CD8-positive, alpha-beta memory T cell (primary cell): ENCODE measurements at places on chromosomes 2 and 18. TPM values are rescaled to one million over a fixed set of nuclear protein-coding genes. Genes with fewer than 3 reads are reported as not detected.
A peak's percentile ranks its signal among the peaks of the same experiment; 100 is the strongest.

- DNase-seq: no peak
- H3K27ac ChIP-seq: no peak overlapping the region
- no peaks in the 10 kb centered on the region for H3K36me3 ChIP-seq
- no peaks in the 10 kb centered on the region for H3K27me3 ChIP-seq
- no peaks in the 10 kb centered on the region for H3K4me1 ChIP-seq
- H3K4me3 ChIP-seq: no peak overlapping the region
Measured at GRCh38 chr2:217163987-217164386, 304.1 kb upstream of the TNP1 start.

DNA sequence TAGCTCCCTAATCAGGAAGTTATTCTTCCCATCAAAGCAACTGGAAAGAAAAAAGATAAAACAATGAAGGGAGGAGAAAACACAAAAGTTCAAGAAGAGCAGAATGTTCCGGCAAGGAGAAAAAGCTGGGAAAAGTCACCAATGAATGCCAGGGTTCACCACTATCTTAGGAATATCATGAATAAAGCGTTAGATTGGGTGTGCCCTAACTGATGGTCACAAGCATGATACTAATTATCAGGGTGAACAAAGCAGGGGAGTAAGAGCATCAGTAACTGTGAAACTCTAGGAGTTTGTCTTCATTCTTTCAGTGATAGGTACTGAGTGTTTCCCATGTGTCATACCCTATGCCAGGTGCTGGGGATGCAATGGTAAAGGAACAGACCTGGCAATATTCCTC, 115.5 kb downstream of the ABCA12 start:
- H3K4me1 ChIP-seq: no peaks in the 10 kb centered on the region
- no peak overlapping the region for H3K4me3 ChIP-seq
- H3K27me3 ChIP-seq: no peaks in the 10 kb centered on the region

The ZNF892 gene
- total RNA-seq: 4.7 TPM

The ELAC1 gene
- 10.5 TPM for total RNA-seq

DNA sequence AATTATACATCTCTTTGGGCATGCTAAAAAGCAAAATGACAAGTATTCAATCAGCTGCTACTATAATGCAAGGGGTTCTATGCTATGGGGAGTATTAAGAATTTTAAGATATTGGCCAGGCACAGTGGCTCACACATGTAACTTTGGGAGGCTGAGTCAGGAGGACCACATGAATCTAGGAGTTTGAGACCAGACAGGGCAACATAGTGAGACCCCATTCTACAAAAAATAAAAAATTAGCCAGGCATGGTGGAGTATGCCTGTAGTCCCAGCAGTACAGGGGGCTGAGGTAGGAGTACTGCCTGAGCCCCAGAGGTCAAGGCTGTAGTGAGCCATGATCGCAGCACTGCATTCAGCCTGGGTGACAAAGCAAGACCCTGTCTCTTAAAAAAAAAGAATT, 5.5 kb upstream of the KIAA2012 start:
- H3K36me3 ChIP-seq: no peaks in the 10 kb centered on the region
- no peak overlapping the region for H3K4me3 ChIP-seq
- DNase-seq: no peak
- H3K4me1 ChIP-seq: no peaks in the 10 kb centered on the region
- H3K27me3 ChIP-seq: no peaks in the 10 kb centered on the region

- no peaks in the 10 kb centered on the region for H3K4me1 ChIP-seq
- H3K27me3 ChIP-seq: no peaks in the 10 kb centered on the region
- no peak overlapping the region for H3K27ac ChIP-seq
Measured at GRCh38 chr2:150274108-150274507, 213.4 kb downstream of the RND3 start.

GRCh38 chr18:52422985-52423601, 83.1 kb downstream of the DCC start:
- H3K36me3 ChIP-seq: no peaks in the 10 kb centered on the region
- no peak overlapping the region for H3K4me3 ChIP-seq
- no peaks in the 10 kb centered on the region for H3K4me1 ChIP-seq
- no peak overlapping the region for H3K27ac ChIP-seq

DNA sequence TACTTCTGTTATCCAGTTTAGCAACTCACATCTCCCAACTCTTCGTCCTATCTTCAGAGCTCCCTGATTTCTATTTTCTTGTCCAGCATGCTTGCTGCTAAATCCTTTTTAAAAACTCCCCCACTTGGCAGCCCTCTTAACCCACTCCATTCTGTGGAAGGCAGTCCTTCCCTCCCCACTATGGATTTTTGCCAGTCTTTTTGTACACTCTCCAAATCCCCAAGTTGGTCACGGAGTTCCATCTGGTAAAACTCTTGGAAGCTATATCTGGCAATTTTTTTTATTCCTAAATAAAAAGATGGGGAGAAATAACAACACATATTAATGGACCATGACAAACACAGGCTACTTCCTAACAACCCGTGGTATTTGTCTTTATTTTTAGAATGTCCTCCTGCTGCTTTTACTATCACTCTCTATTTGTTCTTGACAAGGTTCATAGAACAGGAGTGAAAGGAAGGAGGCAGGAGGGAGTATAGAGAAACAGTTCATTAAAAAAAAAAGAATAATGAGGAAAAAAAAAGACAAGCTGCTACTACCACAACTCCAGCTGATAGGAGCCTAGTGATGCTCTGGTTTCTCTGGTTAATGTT, 120.0 kb upstream of the THSD7B start:
- DNase-seq: no peak
- no peaks in the 10 kb centered on the region for H3K27me3 ChIP-seq
- no peak overlapping the region for H3K27ac ChIP-seq
- no peaks in the 10 kb centered on the region for H3K4me1 ChIP-seq
- H3K36me3 ChIP-seq: no peaks in the 10 kb centered on the region

- no peak for DNase-seq
- no peaks in the 10 kb centered on the region for H3K36me3 ChIP-seq
- no peak overlapping the region for H3K4me3 ChIP-seq
- no peak overlapping the region for H3K27ac ChIP-seq
Measured at GRCh38 chr2:203354966-203355365, 26.8 kb downstream of the ABI2 start.

DNA sequence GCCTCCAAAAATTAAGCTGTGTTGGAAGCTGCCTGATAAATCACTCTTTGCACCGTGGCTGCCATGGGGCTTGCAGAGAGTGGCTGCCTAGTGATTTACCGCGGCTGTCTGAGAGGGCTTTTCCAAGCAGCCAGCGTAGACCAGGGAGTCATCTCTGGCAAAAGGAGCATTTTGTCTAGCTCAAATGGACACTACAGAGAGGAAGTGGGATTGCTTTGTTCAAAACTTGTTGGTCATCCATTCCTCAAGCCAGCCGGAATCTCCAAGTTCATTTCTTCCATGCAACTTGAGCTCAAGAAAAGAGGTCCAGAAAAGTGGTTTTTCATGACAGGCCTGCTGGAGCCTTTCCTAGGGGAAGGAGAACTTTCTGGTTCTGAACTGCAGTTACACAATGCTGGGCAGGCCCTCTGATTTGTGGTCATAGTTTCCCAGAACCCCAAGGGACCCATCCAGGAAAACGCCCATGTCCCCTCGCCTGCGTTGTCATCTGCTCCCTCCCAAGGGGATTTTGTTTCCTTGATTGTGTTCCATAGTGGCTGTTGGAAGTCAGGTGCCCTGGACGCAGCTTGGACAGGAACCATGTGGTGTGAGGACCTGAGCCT, 108.1 kb downstream of the TRIB2 start:
- DNase-seq: no peak
- H3K36me3 ChIP-seq: no peaks in the 10 kb centered on the region
- peaks cover under 1% of the 10 kb centered on the region for H3K4me1 ChIP-seq

The CERKL gene
- total RNA-seq: not detected

The TSHZ1 gene
- total RNA-seq: 17.9 TPM

DNA sequence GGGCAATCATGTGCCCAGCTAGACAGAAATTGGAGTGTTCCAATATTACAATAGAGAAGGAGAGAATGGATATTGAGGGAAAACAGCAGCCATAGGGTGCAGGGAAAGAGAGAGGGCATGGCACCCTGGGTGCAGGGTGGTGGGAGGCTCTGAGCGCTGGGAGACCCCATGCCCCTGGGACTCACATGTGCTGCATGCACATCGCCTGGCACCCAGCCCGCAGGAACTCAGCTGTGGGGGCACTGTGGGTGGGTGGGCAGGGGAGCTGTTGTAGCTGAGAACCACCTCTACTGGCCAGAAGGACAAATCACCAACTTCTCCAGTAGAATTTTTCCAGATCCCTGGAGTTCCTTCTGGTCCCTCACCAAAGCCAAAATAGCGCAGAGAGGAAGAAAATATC, 7.2 kb upstream of the NEURL3 start:
- H3K4me3 ChIP-seq: no peak overlapping the region
- peaks cover 11% of the 10 kb centered on the region for H3K4me1 ChIP-seq
- H3K27ac ChIP-seq: no peak overlapping the region
- DNase-seq: no peak

DNA sequence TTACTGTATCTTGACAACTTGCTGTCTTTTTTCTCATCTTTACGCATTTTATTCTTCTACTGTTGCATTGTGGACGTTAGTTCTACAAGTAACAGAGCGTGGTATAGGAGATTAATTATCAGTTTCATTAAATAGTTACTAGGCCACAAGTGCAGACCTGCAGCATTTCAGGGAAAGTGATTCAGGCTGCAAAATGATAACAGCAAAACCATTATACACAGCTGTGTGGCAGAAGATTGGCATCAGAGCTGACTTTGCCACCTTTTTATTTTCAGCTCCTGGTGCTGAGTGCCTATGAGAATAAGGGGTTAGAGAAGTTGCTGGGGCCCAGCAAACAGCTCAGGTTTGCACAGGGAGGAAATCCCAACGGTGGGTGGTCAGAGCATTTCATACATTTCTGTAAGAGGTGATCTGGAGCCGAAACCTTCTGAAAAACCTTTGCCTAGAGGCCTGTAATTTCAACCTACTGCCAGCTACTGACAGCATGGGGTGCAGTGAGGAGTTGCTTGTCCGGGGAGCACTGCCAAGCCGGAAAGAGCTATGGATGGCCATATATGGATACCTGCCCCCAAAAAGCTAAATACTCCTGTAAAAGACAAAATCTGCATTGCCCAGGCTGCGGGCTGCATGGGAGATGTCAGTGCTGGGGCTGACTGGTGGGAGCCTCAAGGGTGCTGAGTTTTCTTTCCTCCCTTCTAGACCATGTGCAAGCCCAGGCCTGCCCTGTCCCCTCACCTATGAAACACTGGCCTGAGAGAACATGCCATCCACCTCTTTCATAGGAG, 2.7 kb upstream of the CCBE1 start:
- H3K27me3 ChIP-seq: peaks cover 6% of the 10 kb centered on the region
- no peak for DNase-seq
- H3K36me3 ChIP-seq: no peaks in the 10 kb centered on the region
- no peak overlapping the region for H3K4me3 ChIP-seq
- no peak overlapping the region for H3K27ac ChIP-seq

DNA sequence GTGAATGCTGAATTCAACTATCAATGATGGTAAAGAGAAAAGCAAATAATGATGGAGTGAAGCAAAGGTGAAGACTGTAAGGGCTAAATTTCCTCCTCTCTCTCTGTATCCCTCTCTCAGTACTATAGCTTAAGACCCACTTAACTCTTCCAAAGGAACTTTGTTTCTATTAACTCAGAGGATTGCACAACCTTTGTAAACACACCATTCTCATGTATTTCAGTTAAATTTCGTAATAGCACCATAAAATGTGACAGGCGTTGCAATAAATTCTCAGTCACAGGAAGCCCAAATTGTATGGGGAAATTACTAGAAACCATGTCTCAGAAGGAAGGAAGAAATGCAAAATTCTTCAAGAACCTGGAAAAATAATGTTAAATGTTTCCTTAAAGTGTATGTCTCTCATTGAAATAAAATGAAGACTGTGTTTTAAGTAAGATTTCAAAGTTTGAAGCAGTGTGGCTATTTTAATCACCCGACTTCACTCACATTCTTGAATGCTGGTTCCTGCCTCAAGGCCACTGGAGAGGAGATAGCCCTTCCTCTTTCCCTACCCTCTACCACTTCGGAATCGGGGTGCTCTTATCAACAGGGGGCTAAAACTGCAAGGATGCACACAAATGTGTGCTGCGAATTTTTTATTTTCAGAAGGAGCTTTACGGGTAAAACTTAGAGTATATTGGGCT, 112.1 kb downstream of the FTCDNL1 start:
- no peaks in the 10 kb centered on the region for H3K4me1 ChIP-seq
- no peaks in the 10 kb centered on the region for H3K27me3 ChIP-seq
- no peak for DNase-seq
- H3K36me3 ChIP-seq: no peaks in the 10 kb centered on the region

The TMEFF2 gene
- total RNA-seq: not detected

- no peak overlapping the region for H3K27ac ChIP-seq
- H3K4me1 ChIP-seq: no peaks in the 10 kb centered on the region
- H3K36me3 ChIP-seq: peaks cover 15% of the 10 kb centered on the region
- no peak overlapping the region for H3K4me3 ChIP-seq
- peak; percentile 44 for DNase-seq
Measured at GRCh38 chr2:238255151-238255551, 15.3 kb upstream of the HES6 start.

DNA sequence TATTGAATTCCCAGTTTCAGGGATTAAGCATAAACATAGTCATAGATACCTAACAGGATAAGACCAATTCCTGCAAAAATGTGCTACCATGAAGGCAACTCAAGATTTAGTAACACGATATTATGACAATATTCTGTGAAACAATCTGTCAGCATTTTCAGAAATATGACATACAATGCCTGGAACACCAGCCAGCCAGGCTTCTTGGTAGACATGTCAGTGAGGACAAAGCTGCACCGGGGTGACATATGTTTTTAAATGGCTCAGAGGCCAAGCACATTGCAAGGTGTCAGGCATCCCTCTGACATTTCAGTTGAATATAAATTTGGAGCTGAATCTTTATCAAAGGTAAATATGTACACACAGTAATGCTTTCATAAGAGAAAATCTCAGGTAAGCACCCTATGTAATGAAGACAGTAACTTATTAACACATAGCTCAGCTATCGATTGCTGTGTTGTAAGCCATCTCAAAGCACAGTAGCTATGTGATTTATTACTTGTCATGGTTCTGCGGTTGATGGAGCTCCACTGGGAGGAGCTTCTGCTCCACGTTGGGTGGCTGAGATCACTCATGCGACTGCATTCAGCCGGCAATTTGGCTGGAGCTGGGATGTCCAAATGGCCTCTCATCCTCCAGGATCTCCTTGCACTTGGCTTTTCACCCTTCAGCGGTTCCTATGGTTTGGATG, 31.9 kb upstream of the EML6 start:
- H3K27me3 ChIP-seq: no peaks in the 10 kb centered on the region

DNA sequence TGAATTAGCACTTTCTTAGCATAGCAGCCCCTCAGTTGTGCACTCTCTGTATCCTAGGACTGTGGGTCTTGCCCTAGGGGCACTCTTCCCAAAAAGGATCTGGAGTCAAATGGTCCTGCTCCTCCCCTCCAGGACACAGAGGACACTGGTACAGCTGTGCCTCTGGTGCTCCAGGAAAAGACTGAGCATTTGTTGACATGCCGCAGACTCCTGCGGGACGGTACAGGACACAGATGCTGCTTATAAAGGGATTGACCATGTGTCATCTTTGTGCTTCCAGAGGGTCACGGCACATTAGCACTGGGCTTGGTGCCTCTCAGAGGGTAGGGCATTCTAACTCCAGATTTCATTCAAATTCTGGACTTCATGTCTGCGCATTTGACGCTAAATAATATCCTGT, 110.5 kb downstream of the KLF7 start:
- DNase-seq: no peak
- no peaks in the 10 kb centered on the region for H3K27me3 ChIP-seq
- no peak overlapping the region for H3K27ac ChIP-seq
- no peak overlapping the region for H3K4me3 ChIP-seq
- H3K4me1 ChIP-seq: no peaks in the 10 kb centered on the region

- no peaks in the 10 kb centered on the region for H3K4me1 ChIP-seq
- no peak overlapping the region for H3K27ac ChIP-seq
- no peaks in the 10 kb centered on the region for H3K36me3 ChIP-seq
- DNase-seq: no peak
Measured at GRCh38 chr2:173205375-173205774, 129.7 kb downstream of the MAP3K20 start.
